D341Med (cell line): ENCODE measurements at places on chromosomes 3 and 15.

DNA sequence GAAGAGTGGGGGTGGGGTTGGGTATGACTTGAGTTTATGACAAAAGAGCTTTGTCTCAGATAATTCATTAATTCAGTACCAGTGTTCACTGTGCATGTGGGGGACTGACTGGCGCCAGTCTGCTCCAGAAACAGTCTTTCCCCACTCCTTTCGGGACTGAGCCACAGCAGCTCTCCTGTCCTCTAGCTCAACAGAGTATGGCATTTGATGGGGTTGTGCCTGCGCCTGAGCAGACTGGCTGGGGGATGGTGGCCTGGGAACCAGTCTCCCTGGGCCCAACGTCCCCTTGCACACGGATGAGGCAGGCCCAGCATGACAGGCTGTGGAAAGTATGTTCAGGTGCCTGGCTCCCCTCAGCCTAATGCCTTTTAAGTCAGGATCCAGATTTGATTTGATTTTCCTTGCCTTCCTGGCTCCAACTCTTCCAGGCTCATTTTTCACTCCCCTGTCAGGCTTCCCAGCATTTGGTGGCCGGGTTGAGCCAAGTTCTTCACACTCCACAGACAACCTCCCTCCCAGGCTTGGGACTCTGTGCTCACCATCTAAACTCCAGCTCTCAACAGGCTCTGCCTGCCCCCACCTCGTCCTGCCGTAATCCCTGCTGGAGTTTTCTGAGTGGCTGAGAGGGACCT is 105.0 kb downstream of the MYLK start:
- DNase-seq = no peak

- no peak for DNase-seq
Measured at GRCh38 chr3:172213904-172214303, 174.5 kb downstream of the FNDC3B start.

GRCh38 chr3:197801891-197802778 is 11.1 kb downstream of the LRCH3 start:
- peak; percentile 29 for DNase-seq

DNA sequence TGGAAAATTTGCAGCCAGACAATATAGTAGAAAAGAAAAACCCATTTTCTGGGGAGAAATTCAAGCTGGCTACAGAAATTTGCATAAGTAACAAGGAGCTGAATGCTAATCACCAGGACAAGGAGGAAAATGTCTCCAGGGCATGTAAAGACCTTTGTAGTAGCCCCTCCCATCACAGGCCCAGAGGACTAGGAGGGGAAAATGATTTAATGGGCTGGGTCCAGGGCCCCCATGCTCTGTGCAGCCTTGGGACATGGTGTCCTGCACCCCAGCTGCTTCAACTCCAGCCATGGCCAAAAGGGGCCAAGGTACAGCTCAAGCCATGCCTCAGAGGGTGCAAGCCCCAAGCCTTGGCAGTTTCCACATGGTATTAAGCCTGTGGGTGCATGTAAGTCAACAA is 197.6 kb upstream of the POU1F1 start:
- DNase-seq = no peak

DNA sequence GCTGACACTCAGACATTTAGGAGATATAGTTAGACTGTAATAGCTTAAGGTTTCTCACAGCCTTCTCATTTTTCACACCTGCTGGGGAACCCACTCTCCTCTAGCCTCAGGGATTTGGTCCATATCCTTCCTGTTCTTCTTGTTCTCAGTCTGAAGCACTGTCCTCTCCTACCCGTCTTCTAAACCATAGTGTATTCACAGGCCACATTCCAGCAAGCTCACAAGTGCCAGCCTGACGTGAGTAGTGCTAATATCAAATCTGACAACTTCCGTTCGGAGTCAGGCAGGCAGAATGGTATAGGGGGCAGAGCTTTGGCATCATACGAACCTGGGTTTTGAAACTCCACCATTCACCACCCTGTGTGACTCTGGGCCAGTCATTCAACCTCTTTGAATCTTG is 6.9 kb upstream of the CA12 start:
- DNase-seq = no peak

DNA sequence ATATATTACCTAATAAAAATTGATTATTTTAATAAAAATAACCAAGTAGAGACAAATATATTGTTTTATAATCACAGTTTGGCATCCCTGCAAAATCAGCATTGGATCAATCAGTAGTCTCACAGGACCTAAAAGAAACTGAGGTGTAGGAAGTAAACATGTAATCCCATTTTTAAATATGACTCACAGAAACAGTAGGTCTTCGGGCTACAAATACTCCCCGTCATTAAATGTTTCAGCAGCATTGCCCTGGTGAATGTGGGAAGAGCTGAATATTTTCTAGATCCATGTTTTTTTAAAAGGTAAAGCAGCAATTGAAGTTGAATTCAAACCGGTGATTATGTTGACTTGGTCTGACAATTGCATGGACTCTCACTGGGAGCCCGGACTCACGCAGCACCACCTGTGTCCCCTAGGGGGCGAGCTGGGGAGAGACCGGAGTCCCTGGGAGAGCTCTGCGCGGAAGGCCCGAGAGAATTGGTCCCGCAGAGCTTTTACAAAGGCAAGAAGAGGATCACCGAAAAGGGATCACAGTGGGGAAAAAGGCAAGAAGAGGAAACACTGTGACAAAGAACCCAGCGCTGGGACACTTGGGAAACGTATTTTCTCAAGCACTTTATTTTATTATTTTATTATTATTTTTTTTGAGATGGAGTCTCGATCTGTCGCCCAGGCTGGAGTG is 17.2 kb upstream of the USP3 start:
- DNase-seq = peak; percentile 90

GRCh38 chr3:151579571-151580270 is 118.9 kb upstream of the IGSF10 start:
- no peak for DNase-seq
